Gastrocnemius medialis (tissue), 4 donors: ENCODE measurements at places on chromosomes 2 and 18.

DNA sequence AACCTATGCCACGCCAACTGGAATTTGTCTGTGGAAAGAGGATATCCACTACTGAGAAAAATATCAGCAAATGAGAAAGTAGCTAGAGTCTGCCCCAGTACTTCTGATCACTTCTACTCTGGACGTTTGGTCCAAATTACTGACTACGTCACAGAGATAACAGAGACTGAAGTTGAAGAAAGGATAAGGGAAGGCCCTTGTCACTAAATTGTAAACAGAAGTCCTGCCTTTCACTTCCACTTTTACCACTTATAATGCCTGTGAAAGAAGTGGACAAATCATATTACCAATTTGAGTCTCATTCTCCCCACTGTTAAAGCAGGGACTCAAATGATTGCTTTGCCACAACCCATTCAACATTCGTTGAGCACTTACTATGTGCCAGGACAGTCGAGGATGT, 173.9 kb upstream of the ERBB4 start:
- no peak for DNase-seq

DNA sequence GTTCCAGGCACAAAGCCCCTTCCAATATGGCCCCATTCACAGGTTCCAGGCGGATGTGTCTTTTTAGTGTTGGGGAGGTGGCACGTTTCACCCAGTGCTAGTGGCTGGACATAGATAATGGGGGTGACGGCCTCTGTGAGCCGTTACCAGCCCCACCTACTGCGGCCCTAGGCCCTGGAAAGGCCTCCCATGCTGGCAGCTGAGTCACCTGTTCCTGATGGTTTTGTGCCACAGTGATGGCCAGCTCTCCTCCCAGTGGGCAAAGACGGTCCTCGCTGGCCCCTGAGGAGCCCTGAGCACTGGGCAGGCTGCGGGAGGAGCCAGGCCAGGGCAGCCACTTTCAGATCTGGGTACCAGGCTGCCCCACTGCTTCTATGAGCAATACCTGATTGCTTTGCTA, 40.0 kb upstream of the GPC1 start:
- no peak for DNase-seq

DNA sequence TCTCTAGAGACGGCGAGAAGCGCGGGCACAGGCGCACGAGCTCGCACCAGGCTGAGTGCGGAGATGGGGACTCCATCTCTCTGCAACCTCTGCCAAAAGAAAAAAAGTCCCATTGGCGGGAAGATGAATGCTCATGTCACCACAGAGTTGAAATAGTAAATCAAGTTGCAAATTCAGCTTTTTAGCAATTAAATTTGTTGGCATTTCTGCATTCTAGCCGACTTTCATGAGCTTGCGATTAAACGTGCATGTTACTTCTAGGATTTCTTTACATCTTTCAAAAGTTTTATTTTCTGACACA, 588 bp downstream of the CHAC2 start:
- DNase-seq: no peak

DNA sequence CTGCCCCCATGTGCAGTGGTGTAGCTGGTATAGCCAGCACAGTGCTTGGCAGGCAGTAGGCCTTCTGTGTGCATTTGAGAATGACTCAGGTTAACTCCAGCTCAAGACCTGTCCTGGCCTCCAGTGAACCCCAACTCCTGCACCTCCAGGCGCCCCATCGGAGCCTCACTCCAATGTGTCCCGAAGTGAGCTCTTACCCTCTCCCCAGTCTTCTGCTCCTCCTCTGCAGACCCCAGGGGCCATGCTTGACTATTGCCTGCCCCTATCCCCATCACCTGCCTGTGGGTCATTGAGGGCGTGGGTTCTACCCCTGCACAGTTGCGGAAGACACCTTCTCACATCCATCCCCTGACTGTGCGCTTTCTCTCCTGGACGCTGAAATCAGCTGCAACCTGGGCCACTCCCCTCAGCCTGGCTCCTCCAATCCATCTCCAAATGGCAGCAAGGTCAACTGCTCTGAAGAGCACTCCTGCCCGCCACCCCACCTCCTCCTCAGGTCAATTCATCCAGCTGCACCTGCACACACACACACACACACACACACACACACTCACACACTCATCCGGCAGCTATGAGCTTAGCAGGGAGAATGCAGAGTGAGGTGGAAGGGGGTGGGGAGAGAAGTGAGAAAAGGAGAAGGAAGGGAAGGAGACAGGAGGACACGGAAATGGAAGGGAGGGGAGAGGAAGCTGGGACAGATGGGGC, 130.3 kb upstream of the GLI2 start:
- no peak for DNase-seq

DNA sequence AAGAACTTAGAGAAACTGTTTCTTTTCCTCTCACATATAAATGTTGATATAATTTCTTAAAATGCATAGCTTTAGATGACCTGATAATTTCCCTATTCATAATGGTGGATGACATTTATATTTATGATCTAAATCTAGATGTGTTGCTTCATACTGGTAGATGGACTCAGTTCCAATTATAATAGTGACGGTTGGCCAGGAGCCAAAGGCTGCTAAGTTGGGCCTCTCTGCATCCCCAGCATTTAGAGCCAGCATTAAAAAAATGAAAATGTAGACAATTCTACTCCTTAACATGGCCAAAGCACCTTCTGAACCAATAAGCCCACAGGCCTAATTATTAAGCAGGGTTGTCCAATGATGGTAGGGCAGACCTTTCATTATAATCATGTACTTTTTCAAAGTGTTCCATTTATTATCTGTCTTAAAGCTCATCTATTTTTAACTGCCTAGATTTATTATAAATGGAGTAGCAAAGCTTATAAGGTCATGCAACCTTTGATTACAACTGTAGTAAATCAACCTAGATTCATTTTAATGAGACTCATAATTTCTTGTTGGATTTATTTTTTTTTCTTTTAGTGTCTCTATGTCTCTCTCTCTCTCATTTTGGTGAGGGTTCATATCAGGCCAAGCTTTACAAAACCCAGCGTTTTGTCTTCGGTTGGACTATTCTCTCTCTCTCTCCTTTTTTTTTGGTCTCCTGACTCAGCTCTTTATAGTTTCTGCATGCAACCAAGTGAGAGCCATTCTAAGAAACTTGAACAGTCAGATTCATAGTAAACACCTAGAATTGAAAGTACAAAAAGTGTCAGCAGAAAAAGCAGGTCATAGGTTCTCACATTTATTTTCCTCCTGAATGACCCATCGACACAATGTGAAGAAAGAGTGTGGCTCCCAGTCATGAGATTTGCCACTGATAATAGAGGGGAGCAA, 2016.1 kb upstream of the PIK3C3 start:
- DNase-seq: no peak

DNA sequence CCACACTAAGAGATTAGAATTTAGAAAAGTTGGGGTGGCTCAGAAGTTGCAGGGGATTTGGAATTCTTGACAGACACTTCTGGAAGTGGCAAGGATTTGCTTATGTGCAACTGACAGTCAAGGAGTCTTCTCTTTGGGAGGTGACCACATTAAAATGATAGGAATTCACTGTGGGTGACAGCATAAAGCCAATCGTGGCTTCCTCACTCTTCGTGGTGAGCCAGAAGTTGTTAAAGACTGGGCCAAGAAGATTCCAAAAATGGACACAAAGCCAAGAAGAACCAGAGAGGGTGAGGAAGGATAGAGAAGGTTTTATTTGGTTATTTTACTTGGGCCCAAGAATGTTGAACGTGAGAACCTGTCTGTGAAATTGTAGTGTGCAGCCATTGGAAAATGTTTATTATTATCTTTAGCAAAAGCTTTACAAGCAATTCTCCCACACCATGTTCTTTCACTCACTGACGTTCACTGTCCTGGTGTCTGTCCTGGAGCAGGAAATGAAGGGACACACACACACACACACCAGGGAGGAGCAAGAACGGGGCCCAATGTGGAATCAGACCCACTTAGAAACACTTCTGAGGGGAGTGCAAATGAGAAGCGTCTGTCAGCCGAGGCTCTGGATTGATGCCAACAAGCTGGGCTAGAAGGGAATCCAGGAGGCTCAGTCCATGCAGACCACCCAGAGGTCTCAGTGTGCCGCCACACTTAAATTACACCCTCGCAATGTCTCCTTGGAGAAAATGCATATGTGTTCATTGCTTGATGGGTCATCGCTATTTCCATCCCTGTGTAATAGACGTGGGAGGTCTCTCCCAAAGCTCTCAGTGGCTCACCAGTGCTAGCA, 37.2 kb downstream of the STEAP3 start:
- no peak for DNase-seq

DNA sequence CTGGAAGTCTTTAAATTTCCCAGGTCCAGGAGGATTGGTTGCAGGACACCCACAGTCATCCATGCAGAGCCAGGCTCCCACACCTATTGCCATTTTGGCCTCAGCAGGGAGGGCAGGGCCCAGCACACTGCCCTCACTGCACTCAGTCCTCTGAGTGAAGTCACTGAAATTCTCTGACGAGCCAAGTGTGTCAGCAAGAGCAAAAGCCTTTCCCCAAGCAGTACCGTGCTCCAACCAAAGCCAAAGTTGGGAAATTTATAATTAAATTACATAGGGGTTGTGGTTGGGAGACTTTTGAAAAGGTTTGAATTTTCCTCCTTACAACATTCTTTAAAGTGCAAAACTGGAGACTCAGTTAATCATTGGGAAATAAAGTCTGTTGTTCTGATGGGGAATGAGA, 98.5 kb upstream of the CD226 start:
- no peak for DNase-seq

GRCh38 chr2:96832754-96833507, 10.9 kb downstream of the ANKRD23 start:
- DNase-seq: peak; percentile 88

- DNase-seq: no peak
Measured at GRCh38 chr2:184452907-184453306, 145.4 kb upstream of the ZNF804A start.

DNA sequence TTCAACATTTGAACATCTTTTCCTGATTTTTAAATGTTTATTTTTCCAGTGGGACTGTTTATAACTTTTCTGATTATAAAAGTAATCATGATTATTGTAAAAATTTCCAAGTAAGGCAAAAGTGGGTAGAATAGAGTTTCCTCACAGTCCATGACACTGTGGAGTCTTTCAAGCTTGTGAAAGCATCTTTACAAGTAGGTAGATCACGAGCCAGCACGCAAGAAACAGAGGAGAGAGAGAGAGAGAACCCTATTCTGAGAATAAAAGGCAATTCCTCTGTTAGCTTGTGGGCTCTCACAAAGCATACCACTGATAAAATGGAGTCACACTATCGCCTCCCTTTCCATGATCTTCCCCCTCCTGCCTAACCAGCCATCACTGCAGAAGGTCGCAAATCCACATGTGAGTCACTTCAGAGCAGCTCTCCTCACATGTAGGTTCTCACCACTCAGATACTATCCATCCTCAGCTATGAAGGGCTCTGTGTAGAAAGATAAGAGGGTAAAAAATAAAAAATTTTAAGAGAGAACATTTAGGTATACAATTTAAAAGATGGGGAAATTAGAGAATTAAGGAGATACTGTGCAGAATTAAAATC, 40.3 kb downstream of the AAK1 start:
- no peak for DNase-seq

DNA sequence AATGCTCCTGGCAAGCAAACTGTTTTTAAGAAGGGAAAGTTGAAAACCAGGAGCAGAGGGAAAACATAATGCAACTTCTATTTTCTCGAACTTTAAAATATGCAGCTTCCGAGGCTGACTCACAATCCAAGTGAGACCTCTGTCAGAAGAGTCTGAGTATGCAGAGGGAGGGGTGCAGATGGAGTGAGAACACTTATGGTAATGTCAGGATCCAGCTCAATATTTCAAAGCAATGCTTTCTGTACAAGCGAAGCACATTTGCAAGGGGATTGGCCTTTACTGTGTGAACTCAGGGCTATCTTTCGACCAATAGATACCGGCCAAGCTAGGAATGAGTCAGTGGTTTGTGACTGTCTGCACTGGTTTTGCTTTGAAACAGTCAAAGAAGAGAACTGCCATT, 242.7 kb downstream of the CNTNAP5 start:
- no peak for DNase-seq

- no peak for DNase-seq
Measured at GRCh38 chr18:49029628-49030027, 78.9 kb upstream of the SMAD7 start.

GRCh38 chr18:69787825-69788547, 159.7 kb downstream of the CD226 start:
- no peak for DNase-seq

GRCh38 chr2:172102391-172103359, at the start of gene DLX2:
Gene DLX2, minus strand, starts transcription at chr2:172102900. Its CDS starts 362 bp downstream, at chr2:172102538.
- peak; percentile 56 for DNase-seq

DNA sequence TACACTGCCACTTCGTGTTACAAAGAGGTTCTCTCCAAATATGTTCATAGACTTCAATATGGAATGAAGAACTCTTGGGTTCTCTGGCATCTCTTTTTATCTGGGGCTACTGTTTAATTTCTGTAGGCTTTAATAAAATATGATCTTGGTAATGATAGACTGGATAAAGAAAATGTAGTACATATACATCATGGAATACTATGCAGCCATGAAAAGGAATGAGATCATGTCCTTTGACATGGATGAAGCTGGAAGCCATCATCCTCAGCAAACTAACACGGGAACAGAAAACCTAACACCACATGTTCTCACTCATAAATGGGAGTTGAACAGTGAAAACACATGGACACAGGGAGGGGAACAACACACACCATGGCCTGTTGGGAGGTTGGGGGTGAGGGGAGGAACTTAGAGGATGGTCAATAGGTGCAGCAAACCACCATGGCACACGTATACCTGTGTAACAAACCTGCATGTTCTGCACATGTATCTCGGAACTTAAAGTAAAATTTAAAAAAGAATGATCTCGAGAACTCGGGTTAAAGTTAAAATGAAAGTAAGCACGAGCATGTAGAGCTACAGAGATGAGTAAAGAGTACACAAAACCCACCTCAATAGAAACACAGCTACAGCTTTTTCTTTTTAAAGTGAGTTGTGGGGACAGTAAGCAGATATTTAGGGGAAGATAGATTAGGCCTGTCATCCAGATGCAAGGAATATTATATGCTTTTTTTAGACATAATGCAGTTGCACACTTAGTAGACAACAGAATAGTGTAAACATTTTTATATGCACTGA, 102.3 kb downstream of the SGPP2 start:
- no peak for DNase-seq

DNA sequence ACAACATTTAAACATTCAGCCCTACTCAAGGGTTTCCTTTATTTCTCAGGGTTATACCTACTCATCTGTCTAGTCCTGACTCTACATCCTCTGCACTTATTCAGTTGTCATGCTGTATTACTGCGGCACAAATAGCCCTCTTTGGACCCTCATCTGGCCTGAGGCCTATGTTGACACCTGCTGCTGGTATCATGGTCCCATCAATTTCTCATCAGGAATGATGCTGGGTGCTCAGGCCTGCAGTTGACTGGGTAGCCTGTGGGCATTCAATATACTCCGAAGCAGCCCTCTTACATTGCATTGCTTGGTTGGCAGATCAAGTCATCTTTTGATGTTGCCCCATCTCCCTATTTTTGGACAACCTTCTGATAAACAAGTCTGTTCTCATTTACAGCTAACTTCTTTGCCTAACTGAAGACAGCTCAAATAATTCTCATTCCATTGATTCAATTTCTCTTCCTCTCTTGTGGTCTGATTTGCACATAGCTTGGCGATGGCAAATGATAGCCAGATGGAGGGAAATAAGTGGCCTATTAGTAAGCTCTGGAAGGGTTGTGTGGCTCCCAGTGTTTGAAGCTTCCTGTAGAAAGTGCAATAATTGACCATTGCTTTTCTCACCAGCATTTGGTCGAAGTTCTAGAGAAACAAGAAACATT, 19.1 kb upstream of the MC4R start:
- DNase-seq: no peak
